ENCODE measurements at places on chromosomes 2 and 18.

- no peak for DNase-seq
Measured at GRCh38 chr18:11159844-11160243, 10.5 kb upstream of the PIEZO2 start.

- DNase-seq = no peak
Measured at GRCh38 chr2:47057687-47058002, 97.5 kb downstream of the STPG4 start.

- no peak for DNase-seq
Measured at GRCh38 chr2:46857871-46858701, 57.5 kb downstream of the MCFD2 start.

GRCh38 chr18:63158676-63159291, 160.8 kb downstream of the BCL2 start:
- DNase-seq = no peak

DNA sequence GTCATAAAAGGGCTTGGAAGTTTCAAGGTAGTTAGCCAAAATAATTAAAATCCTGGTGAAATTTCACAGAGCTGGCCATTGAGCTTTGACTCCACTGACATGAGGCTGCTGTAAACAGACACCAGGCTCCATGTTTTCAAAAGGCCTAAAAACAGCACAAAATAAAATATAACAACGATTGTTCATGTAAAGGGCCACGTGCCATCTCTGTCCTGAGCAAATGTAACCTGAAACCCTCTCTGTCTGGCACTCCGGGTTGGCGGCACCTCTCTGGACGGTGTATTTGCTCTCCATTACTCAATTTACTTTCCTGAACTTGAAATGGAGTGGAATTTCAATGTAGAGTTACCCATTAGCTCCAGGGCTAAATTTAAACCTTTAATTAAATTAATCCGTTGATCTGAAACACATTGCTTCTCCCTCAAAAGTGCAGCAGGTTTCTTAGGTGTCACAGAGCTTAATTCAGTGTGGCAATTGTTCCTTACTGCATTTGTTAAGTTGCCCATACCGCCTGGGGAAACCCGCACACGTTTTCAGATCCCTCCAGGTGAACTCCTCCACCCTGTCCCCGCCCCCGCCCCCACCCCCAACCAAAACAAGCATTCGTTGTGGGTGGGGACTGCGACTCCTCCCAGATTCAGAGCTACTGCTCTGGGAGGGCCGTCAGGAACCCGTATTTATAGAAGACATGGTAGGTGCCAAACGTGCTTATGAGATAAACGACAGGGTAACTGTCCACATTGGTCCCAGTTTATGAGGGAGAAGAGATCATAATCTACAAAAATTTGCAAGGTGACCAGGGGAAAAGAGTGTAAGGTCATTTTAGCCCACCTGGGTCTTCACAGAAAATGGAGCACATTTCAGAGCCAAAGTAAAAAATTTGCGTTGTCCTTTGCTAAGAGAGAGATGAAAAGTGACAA, 1.2 kb upstream of the CABLES1 start:
- DNase-seq = no peak

DNA sequence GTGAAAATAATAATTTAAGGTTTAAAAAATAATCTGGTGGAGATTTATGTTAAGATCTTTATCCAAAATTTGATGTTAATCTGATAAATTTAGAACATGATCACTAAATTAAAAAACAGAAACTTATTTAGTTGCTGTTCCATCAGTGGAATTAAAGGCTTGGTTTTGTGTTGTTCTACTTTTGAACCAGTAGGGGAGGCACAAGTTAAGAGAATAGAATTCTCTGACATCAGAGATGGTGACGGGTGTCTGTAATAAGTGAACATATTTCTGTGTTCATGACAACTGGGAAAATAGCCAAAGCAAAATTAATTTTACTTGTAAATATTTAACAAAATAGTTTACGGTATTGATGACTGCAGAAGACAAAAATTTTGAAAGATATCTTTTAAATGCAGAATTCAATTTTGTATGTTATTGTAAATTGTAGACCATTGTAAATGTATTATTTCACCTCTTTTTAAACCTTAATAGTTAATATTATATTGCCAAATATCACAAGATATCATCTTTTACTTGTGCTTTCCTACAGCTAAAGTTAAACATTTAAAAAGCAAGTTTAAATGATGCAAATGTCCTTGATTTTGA, 106.0 kb downstream of the UBR3 start:
- DNase-seq = no peak

DNA sequence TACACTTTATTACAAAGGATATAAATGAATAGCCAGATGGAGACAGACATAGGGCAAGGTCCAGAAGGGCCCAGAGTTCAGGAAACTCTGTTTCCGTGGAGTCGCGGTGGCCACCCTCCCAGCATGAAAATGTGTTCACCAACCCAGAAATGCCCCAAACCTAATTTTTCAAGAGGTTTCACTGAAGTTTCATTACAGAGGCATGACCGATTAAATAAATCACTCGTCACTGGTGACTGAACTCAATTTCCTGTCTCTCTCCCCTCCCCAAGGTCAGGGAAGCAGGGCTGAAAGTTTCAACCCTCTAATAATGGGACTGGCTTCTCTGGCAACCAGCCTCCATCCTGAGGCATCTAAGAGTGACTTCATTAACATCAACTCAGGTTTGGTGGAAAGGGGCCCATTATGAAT, 22.4 kb downstream of the USP40 start:
- no peak for DNase-seq

DNA sequence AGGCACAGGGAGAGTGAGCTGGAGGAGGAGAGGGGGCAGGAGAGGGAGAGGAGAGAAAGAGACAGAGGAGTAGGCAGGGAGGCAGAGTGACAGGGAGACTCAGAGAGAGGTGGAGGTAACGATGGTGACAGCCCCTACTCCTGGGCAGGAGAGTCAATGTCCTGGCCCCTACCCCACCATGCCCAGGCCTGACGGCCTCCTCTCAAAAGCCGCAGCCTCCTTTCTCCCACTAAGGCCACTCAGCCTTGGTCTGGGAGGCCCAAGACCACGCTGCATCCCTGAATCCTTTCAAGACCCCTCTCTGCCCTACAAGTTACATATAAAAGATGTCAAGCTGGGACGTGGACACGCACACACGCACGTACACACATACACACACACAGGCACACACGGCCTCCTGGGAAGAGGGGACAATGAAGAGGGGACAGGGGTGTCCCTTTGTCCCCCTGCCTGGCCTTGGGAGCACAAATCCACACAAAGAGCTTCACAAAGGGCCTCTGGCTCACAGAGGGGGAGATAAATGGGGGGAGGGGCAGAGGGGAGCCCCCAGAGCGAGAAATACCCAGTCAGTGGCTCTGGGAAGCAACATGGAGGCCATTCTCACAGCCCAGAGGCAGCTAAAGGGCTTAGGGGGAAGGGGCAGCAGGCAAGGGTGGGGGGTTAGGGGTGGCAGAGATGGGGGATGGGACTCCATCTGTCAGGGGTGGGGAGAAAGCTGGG, 19.5 kb upstream of the TNS1 start:
- no peak for DNase-seq

DNA sequence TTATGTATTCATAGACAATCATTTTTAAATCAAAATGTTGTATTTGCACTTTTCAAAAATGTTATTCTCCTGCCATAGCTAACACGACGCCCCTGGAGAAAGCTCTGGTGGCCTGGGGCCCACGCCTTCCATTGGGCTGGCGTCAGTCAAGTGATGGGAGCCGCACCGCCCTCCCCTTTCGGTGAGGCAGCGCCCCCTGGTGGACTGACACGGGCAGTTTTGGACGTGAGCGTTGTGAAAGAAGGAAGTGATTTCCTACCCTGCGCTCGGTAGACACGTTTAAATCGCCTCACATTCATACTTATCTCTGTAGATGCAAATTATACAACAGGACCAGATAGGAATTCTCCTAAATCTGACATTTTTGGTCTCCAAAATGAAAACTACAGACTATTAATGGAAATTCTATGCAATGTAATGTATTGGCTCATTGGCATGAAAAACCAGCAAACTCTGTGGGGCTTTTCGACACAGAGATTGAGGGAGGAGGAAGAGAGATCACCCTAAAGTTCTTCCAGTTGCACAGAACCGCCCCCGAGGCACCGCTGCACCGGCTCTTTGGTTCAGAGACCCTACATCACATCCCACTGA, 326.2 kb upstream of the SOX11 start:
- no peak for DNase-seq

DNA sequence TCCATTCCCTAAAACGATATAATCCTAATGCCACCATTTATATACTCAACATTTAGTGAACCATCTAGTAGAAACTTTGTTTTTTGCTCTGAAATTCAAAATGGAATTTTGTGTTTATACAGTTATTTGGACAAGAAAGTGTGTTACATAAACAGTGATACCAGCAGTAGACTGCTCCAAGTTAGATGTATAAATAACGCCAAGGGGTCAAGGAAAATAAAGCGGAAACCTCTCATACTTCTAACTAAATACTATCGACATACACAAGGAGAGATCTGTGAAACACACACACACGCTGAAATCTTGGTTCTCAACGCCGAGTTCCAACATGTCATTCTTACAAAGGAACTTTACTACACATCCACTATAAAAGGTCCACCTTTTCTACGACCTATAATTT, 1.2 kb downstream of the TXNL1 start:
- no peak for DNase-seq

- no peak for DNase-seq
Measured at GRCh38 chr2:200703127-200703925, 108.4 kb upstream of the BZW1 start.

- DNase-seq = no peak
Measured at GRCh38 chr2:236171181-236171679, 3.0 kb upstream of the GBX2 start.

DNA sequence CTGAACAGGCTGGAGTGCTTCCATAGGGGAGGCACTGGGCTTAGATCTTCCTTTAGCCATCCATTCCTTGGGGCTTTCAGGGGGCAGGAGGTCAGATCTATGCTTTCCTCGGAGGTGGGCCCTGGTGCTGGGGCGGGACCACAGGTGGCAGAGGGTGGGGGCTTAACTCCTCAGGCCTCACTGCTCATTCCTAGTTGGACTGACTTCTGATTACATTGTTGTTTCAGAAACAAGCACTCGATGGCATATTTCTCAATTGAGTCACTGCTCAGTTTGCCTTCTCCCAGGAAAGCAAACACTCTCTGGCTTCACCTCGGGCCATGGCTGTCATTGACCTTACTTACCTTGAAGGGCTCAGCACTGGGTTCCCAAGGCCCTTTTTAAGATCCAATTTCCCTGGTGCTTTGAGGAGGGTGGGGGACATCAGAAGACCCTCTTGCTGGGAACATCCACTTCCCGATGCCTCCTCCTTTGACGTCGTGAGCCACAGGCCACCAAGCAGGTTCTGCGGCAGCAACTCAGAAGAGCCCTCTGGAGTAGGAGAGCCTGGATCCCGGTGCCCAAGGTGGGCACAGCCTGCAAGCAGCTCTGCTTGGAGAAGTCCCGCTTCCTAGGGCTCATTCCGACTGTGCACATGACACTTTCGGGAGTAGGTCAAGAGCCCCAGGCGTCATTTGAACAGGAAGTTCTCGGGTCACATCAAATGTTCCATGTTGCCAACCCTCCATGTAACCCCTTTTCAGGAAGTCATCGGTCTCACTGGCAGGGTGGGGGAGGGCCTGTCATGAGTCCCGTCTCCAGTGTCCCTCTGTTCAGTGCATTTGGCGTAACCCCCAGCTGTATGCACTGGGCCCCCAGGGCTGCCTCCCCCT, 40.6 kb downstream of the SDC1 start:
- no peak for DNase-seq

- DNase-seq = no peak
Measured at GRCh38 chr2:183024339-183025095, 13.7 kb downstream of the NCKAP1 start.

GRCh38 chr2:189236066-189236465, 56.5 kb upstream of the COL5A2 start:
- no peak for DNase-seq

GRCh38 chr2:175353275-175353674, 171.8 kb upstream of the ATP5MC3 start:
- no peak for DNase-seq

- DNase-seq = no peak
Measured at GRCh38 chr2:18821431-18821830, 232.1 kb upstream of the NT5C1B start.

DNA sequence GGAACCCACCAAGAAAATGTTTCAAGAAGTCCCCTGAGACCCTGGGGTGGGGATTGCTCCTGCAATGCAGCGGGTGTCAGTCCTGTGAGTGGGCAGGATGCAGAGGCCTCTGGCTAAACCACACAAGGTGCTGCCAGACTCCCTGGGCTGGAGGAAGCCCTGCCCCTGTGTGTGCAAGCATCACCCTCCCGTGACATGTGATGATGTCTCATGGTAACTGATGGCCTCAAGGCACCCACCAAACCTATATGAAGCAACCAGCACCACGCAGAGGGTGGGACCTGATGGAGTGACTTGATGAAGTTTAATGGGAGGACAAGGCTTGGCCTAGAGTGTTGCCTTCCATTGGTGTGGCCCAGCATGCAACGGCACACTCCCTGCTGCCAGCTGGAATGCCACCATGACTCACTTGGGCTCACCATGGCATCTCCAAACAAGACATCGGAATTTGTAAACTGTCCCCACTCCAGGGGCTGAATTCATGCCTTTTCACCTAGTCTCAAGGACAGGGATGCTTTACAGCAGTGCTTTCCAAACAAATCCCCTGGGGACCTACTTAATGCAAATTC, 8.7 kb upstream of the SLC14A1 start:
- DNase-seq = no peak

GRCh38 chr2:160295519-160296207, 95.6 kb upstream of the ITGB6 start:
- no peak for DNase-seq

DNA sequence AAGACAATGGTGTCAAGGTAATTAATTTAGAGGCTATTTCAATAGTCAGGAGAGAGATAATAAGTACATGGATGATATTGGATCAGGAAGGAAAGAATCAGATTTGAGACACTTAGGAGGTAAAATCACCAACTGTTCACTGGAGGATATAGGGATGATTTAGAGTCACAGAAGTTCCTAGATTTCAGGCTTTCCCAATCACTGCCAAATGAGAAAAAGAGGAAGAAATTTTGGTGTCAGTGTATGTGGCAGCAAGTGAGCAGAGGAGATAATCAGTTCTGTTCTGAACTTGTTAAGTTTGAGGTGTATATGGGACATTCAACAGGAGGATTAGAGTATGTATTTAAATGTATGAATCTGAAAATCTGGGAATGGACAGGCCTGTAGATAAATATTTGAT, 640.4 kb downstream of the NR4A2 start:
- DNase-seq = no peak

GRCh38 chr18:46728219-46728930, 28.5 kb downstream of the ST8SIA5 start:
- DNase-seq = peak; percentile 41

DNA sequence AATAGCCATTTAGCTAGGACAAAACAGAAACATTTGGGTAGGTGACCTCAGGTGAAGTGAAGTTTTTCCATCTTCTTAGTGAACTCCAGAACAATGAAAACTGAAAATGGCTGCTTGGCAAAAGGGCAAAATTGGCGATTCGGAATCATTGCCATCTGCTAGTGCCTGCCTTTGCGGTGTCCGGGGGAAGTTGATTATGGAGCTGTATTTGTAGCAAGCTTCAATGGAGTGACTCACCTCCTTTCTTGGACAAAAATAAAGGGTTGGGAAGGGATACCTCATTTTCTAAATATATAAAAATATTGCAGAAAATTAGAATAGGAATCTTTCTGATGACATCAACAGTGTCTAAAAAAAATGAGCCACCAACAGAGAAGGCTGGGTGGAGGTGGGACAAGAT, 460.5 kb downstream of the TGIF1 start:
- no peak for DNase-seq

- no peak for DNase-seq
Measured at GRCh38 chr2:41598161-41598894, 449.5 kb upstream of the PKDCC start.

Data from cerebellar nuclear complex (tissue), 1 donor.